ENCODE measurements at places on chromosomes 5 and 9.

- DNase-seq: no peak
Observed at GRCh38 chr9:23771746-23772384, 54.2 kb downstream of the ELAVL2 start.

GRCh38 chr9:131433302-131433854 lies 39.5 kb downstream of the PRRC2B start:
- DNase-seq: peak; percentile 35

- no peak for DNase-seq
Observed at GRCh38 chr5:14330291-14330690, 187.1 kb downstream of the TRIO start.

DNA sequence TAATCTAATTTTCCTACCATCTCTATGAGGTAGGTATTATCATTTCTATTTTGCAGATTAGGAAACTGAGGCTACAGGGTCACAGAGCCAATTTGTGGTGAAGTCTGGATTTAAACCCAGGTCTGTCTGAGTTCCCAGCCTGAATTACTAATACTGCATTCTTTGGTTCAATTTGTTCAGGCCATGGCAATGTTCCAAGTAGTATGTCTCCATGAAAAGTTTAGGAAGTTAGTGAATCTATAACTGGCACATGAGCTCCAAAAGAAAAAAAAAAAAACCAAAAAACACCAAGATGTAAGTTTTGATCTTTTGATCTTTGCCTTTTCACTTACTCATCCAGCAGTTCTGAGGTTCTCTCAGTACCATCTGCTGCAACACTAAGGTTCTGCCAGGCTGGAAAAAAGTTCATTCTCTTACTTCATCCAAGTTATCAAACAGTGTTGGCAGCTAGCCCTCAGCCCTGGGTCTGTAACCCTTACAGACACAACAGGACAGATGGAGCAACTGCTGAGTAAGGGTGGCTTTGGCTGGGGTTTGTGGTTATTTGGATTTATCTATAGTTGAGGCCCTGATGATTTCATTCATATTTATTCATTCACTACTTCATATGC lies 4.4 kb upstream of the TMEM268 start:
- DNase-seq: no peak

DNA sequence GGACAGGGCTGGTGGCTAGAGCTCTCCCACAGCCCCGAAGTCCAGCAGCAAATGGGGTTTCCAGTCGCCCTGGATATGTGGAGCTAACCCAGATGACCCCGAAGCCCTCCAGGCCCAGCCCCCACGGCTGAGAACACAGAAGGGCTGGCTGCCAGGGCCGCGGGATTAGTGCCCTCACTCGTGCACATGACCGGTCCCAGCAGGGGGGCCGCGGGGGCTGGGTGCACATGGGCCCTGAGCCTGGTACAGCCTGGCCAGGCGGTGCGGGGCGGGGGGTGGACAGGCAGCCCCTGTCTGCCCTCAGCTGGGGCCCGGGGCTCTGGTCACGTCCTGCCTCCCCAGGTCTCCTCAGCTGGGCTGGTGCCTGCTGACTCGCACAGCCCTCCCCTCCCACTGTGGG lies 5.9 kb downstream of the SSNA1 start:
- DNase-seq: peak; percentile 42
